Omental fat pad (tissue), 4 donors: ENCODE measurements at places on chromosomes 2 and 18. TPM values are rescaled to one million over a fixed set of nuclear protein-coding genes. Genes with fewer than 3 reads are reported as not detected.

MREG gene
- 4.3 TPM for total RNA-seq

PHOSPHO2 gene
- total RNA-seq, result 2.0 TPM

FARP2 gene
- total RNA-seq, result 37.4 TPM

FBXO15 gene
- total RNA-seq, result 0.28 TPM

TTC31 gene
- 21.3 TPM for total RNA-seq

CERS6 gene
- 57.2 TPM for total RNA-seq

LINC00305 gene
- not detected for total RNA-seq

MC2R gene
- total RNA-seq, result not detected
